AG10803 (cell line): ENCODE measurements at places on chromosomes 16 and 17.

DNA sequence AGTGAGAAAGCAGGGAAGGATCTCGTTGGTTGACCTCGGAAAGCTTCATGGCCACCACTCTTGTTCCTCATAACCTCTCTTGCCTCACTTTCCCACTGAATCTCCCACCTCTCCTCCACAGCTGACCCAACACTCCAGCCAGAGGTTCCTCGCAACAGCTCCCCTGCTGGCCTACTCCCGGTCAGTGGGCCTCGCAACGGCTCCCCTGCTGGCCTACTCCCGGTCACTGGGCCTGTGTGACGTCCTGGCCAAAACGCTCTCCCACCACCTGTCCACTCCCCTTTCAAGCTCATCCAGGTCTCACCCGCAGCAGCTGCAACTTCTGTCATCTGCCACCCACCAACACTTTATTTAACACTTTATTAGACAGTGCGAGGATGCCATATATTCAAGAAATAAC, 149.1 kb downstream of the VPS53 start:
- no peak for DNase-seq

- no peak for DNase-seq
Measured at GRCh38 chr17:9001559-9001958, 19.8 kb upstream of the NTN1 start.

DNA sequence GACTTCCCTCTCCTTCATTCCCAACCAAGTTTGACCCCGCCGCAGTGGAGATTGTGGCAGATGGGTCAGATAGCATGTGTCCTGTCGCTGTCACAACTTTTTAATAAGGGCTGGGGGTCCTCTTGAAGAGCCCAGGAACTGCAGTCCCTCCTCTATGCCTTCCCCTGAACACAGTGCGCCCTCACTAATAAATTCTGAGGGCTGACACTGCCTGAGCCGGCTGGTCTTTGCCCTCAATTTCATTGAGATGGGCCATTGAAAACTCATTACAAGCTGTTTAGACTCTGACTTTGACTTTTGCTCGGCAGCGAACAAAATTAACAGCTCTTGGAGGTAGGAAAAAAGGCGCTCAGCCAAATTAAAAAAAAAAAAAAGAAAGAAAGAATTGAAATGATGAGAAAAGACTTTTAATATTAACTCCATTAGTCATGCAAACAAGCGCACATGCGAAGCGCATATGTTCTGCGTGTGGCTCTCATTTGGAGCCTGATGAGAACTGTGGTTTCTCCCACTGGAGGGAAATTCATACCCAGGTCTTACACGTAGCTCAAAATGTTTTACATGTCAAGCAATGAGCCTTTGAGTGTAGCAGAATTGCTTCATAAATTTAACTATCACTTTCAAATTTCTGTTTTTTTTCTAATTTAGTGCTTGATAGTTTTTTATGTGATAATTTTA, 704.7 kb downstream of the WWOX start:
- no peak for DNase-seq

DNA sequence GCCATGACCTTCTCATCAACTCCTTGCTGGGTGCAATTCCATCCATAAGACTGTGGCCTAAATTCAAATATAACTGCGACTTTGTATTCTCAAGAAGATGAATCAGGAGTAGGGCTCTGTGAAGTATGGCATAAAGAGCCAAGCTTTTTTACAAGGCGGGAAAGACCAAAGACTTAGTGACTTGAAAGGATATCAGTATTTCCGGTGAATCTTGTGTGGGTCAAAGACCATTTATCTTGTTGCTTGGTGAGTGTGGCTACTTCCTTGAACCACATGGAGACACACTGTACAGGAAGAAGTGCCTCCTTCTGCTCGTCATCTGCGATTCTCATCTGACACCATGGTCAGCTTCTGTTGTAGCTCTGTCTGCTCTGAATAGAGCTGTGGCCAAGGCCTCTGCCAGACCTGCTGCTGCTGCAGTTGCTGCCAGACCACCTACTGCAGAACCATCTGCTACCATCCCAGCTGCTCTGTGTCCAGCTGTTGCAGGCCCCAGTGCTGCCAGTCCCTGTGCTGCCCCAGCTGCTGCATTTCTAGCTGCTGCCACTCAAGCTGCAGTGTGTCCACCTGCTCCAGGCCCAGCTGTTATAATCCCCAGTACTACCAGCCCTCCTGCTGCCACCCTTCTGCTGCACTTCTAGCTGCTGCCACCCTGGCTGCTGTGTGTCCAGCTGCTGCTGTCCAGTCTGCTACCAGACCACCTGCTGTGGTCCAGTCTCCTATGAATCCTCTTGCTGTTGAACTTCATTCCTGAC, 6.1 kb upstream of the KRTAP2-4 start:
- DNase-seq, result no peak

- no peak for DNase-seq
Measured at GRCh38 chr17:58204796-58205195, 12.3 kb downstream of the EPX start.

- no peak for DNase-seq
Measured at GRCh38 chr16:4513086-4513860, 25.3 kb downstream of the CDIP1 start.

- no peak for DNase-seq
Measured at GRCh38 chr16:50458667-50459495, 89.3 kb upstream of the NKD1 start.

DNA sequence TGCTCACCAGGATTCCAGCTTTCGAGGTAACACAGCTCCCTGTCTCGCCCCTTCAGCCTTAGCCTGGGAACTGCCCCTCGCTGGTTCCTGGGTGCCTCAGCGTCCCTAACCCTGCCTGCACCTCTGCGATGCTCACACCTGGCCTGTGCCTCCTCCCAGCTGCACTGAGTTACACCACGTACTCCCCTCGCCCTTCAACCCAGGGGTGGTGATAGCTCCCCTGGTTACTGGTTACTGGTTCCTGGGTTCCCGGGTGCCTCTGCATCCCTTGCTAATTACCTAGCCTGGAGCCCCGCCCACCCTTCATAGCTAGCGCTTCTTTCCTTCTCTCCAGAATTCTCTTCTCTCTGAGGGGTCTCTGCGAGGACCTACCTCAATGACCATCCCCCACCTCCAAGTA, 65.3 kb upstream of the PLCG2 start:
- no peak for DNase-seq

DNA sequence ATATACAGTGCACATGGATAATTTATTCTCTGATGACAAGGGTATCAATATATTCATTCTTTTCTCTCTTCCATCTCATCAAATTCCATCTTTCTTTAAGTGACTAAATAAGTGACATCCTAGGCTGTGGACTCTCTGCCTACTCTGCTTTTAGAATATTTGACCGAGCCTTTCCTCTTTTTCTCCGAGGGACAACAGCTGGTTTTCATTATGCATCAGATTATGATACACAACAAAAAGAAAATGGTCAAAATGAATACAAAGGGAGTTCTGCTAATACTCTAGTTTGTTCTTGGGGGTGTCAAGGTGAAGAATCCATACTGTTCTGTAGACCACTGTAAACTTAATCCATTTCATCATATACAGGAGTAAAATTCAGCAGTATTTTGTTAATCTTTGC, 942.6 kb downstream of the KCNJ2 start:
- DNase-seq, result peak; percentile 31

- no peak for DNase-seq
Measured at GRCh38 chr17:82358465-82359350, at the start of gene TEX19. Gene TEX19, plus strand, starts transcription at chr17:82359247. Its CDS starts 2,904 bp downstream, at chr17:82362151.

- peak; percentile 60 for DNase-seq
Measured at GRCh38 chr17:29383686-29384085, 6.5 kb upstream of the TAOK1 start.

DNA sequence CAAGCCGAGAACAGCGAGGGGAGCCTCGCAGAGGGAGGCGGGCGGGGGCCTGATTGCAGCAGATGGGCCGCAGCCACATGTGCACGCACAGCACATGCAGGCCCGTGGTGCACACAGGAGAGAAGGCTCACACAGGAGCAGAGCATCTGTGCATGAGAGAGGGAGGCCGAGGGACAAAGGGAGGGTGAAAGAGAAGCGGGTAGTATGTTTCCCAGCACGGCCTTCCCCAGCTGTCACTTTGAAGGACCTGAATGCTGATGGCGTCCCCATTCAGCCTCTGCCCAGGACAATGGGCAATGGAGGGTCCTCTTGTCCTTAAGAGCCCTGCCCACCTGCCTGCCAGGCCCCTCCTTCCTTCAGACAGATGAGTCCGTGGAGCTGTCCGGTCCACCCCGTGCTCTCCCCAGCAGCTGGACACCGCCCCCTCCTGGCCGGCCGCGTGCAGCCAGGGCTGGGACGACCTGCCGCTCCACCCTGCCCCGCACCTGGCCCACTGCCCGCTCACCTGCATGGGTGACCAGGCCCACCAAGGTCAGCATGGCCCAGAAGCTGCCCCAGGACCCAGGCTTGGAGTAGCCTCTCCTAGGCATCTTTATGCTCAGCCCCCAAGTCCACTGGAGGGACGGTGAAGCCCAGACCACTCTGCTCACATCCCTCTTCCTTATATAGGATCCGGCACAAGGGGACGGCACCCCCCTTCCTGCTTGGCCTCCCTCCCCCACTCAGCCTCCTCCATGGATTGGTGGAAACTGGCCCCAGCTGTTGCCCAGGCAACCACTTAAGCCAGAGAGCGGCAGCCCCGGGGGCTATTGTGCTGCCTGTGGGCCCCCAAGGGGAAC, at the start of gene BTBD17:
Gene BTBD17, minus strand, starts transcription at position 639 of the 839 bp plus-strand sequence. Its CDS starts 49 bp downstream, at position 590.
- no peak for DNase-seq

- DNase-seq, result peak; percentile 37
Measured at GRCh38 chr17:21194226-21194625, 19.7 kb downstream of the TMEM11 start.

DNA sequence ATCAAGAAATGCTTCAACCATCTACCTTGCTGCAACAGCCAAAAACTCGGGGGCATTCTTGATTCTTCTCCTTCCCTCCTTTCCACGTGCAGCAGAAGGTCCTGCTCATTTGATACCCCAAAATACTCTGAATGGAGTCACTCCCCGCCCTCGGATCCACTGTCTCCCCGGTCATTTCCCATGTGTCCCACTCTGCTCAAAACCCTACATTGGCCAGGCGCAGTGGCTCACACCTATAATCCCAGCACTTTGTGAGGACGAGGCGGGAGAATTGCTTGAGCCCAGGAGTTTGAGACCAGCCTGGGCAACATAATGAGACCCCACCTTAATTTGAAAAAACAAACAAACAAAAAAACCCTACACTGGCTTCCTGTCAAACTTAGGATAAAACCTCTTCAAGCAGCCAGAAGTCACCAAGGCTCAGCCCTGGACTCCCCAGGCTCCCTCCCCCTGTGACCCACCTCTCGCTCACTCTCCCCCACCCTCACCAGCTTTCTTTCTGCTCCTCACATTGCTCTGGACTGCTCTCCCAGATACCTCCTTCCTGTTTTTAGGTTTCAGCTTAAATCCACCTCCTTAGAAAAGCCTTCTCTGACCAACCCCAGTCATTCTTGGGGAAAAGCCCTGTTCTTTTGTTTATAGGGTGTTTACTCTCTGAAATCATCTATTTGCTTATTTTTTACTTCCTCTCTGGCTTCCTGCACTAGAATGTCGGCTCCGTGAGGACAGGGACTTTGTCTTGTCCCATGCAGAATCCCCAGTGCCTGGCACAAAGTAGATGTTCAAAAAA, 2.8 kb downstream of the SLC13A2 start:
- no peak for DNase-seq

DNA sequence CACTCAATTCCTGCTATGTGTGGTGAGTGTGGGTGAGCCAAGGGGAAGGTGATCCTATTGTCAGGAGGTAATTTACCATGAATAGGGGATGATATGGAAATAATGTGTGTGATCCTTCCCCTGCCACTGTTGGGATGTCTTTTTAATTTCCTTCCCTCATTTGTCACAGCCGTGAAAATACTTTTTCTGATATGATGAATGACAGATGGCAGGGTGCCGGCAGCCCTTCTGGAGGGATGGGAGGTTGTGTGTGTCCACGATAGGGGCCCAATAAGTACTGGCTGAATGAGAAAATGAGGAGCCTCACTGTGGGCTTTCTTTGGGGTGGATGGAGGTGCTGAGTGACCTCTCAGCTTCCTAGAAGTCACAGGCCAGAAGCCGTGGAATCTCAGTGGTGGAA, 109.5 kb downstream of the PRKCB start:
- no peak for DNase-seq

GRCh38 chr16:1941162-1942046, 1.6 kb downstream of the MSRB1 start:
- no peak for DNase-seq

DNA sequence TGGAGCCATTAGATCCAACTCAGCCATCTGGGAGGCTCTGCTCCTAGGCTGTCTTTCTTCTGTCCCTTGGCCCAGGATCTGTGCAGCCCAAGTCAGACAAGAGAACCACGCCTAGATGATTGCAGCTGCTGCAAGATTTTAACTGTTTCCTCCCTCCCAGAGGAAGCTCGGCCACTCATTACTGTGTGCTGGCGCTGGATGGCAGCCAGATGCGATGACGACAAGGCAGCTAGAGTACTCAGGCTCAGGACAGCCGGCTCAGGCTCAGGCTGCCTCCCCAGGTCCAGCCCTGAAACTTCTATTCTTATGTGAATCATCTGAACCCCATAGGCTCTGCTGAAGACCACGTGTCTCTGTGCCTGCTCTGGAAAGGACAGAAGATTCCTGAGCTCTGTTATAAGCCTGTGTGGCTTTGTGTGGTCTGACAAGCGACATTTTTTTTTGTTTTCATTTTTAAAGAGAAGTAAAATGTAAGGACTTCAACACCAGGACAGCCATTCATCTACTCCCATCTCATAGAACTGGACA, 32.1 kb upstream of the FBXW10B start:
- peak; percentile 99 for DNase-seq

- peak; percentile 65 for DNase-seq
Measured at GRCh38 chr16:30065943-30066760, 592 bp downstream of the ALDOA start.
